ENCODE measurements at places on chromosomes 2 and 18.

DNA sequence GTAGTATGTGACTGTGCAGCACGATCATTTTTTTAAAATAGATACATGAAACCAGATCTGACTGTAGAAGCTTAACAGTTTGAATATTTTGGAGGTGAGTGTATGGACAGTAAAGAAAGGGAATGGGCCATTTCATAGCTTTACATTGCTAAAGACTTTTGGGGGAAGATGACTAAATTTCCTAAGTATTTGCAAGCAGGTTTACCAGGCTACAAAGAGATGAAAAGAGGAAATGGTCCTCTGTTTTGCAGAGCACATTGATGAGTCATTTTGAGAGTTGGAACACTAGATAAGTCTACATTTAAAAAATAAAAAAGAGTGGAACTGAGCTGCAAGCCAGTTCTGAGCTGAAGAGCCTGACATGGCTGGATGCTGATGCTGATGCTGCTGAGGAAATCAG lies 115.7 kb upstream of the LRATD1 start:
- peak; percentile 61 for DNase-seq

DNA sequence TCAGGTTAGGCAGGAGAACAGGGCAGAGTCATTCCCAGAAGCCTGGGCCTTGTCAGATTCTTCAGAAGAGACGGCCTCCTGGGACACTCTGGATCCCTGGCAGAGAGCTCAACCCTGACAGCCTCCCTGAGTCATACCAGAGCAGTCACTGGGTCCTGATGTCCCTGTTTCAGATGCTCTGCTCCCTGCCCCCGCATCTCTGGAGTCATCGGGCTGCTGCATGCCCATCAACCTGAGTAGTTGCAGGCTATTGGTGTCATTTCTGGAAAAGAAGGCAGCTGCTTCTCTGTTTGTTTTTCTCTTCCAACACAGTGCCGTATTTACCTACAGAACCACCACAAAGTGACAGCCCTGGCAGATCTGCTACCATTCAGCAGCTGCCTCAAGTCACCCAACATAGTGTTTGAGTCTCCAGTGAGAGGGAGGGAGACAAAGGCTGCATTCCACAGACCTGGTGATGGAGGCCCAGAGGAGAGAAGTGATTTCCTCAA lies 145.1 kb downstream of the B3GNT2 start:
- peak; percentile 59 for DNase-seq

DNA sequence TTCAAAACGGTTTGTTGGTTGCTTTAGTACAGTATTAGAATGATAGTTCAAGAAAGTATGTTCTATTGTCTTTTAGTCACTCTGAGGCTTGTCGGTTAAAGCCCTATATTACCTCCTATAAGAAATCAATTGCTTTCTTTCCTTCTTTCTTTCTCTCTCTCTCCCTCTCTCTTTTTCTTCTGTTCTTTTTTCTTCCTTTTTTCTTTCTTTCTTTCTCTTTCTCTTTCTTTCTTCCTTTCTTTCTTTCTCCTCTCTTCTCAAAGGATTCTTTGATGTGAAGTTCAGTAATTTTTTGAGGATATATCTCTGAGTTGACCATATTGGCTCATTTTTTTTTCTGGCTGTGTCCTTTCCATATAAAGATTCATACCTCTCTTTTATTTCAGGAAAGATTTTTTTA lies 249.4 kb downstream of the SRBD1 start:
- no peak for DNase-seq

DNA sequence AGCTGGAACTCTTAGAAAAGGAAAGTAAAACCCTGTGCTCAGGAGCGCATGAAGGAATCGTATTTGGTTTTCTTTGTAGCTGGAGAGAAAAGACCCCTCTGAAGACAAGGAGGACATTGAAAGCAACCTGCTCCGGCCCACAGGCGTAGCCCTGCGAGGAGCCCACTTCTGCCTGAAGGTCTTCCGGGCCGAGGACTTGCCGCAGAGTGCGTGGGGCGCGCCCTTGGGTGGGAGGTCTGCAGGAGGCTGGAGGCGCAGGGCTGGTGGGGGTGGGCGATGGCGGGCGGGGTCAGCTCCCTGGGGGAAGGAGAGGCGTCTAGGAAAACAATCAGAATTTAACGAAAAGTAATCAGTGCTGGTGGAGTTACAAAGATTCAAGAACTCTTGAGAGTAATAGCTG lies 72.8 kb downstream of the DYSF start:
- DNase-seq, result no peak

DNA sequence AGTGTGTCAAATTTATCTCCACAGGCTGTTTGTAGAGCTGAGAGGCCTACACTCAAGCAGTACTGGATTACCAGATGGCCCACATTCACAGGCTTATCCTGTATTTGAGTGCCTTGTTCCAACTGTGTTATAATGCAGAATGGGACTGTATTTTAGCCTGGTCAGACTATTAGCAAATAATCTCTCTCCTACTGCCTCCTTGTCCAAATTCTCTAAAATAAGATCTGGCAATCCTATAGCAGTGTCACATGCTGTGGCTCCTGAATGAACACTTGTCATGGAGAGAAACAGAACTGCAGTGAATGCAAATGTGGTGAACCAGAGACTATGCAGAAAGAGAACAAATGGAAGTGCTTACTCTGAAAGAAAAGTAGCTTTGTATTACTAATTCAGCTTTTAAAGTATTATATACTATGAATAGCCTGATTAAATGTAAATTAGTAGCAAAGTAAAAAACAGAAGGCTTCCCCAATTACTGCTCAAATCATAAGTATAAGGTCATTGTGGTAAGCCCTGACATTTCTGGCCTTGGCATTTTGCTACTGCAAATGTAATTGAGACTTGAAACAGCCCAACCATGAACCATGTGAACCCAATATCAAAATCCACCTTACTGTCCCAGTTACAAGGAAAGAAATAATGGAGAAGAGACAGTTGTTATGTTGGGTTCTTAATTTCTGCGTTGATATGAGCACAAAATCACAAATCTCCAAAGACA lies 80.0 kb downstream of the MAP4K3 start:
- no peak for DNase-seq
